ENCODE measurements at places on chromosomes 13 and 19.

DNA sequence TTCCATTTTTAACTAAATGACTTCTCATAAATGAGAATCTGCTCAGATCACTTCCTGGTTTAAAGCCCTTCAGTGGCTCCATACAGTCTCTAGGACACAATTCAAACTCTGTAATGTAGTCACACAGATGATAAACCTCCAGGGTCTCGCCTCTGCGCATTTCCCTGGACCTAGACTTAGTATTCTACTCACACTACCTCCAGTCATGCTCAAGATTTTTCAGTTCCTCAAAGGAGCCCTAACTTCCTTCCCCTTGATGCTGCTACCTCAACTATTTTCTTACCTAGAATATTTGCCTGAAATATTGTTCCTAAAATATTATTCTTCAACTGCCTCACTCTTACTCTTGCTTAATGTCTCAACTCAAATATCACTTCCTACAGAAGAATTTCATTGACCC is 86.7 kb upstream of the TPP2 start:
- DNase-seq = no peak

GRCh38 chr13:75372517-75372916 is 109.5 kb downstream of the TBC1D4 start:
- DNase-seq = no peak

- DNase-seq = no peak
Measured at GRCh38 chr19:38690146-38690545, 42.7 kb downstream of the ACTN4 start.

GRCh38 chr13:59446391-59446790 is 717.3 kb downstream of the DIAPH3 start:
- no peak for DNase-seq

GRCh38 chr19:38557205-38557799 is 60.5 kb downstream of the MAP4K1 start:
- no peak for DNase-seq

DNA sequence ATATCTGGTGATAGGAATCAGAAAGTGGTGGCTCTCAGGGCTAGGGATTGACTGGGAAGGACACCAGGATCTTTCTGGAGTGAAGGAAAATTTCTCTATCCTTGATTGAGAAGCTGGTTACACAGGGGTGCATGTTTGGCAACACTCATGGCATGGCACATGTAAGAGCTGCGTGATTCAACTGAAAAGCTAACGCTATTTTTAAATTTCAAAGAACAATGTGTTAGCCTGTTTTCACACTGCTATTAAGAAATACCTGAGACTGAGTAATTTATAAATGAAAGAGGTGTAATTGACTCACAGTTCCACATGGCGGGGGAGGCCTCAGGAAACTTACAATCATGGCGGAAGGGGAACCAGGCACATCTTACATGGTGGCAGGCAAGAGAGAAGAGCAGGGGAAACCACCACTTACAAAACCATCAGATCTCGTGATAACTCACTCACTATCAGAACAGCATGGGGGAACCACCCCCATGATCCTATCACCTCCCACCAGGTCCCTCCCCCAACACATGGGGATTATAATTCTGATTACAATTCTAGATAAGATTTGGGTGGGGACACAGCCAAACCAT is 7.4 kb downstream of the SIGLEC8 start:
- no peak for DNase-seq

Measured in NCI-H1436 treated with DMSO at 0.1 percent for 48 hours (cell line).